ENCODE measurements at places on chromosomes 12 and 14.
A peak's percentile ranks its signal among the peaks of the same experiment; 100 is the strongest.

GRCh38 chr12:96274331-96274730 lies 80.2 kb downstream of the ELK3 start:
- DNase-seq: no peak

DNA sequence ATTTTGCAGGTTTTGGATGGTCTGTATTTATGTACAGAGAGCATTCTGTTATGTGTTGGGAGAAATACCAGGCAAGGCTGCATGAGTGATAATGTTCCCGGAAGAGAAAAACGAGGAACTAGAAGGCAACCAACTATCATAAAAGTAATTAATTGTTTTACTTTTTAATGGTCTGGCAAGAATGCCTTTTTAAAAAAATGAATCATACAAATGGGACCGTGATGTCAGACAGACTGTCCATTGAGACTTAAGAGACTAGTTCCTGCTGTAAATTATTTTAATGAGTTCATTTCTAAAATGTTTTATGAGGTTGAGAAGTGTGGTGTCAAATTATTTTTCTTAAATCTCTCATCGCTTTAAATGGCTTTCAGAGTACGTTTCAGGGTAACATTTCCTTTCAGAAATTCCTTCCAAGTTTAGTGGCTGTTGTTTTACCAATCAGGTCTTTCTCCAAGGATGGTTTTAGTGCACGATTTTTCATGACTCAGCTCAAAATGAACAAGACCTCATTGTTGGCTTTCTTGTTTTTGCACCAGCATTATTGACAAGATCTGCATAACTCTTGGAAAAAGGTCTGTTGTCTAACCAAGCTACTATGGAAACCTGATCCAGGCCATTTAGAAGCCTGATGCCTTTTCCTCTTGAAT lies 86.1 kb upstream of the ARHGAP5 start:
- no peak for DNase-seq

- no peak for DNase-seq
Measured at GRCh38 chr12:108642269-108642870, 8.7 kb upstream of the SELPLG start.

- no peak for DNase-seq
Measured at GRCh38 chr12:47778881-47779280, 5.8 kb downstream of the SLC48A1 start.

DNA sequence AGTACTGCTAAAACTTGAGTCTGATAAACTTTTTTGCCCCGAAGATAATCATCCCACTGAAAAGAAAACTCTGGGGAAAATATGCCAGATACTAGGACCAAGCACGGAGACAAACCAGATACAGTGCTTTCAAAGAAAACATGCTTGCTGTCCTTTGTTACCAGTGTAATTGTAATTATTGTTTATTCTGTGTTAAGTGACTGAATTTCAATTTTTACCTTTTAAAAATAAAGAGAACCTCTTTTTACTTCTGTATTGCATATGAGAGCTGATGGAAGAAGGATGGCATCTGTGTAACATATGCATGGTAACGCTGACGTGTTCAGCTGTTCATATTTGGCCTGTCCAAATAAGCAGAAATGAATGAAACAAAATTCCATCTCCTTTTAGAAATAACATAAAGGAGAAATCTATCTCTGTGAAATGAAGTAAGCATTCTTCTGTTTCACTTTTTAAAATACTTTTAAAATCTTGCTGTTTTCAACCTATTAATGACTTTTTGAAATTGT lies 22.5 kb downstream of the SLC35E3 start:
- no peak for DNase-seq

- no peak for DNase-seq
Measured at GRCh38 chr12:100213016-100213891, 12.6 kb downstream of the ACTR6 start.

GRCh38 chr12:49776413-49776812 lies 35.1 kb downstream of the TMBIM6 start:
- peak; percentile 84 for DNase-seq

GRCh38 chr14:76546426-76547221 lies 170.7 kb downstream of the ESRRB start:
- peak; percentile 48 for DNase-seq

- no peak for DNase-seq
Measured at GRCh38 chr14:99315197-99315596, 43.2 kb upstream of the BCL11B start.

GRCh38 chr12:121804417-121805111 lies 755 bp downstream of the SETD1B start:
- DNase-seq: peak; percentile 78

DNA sequence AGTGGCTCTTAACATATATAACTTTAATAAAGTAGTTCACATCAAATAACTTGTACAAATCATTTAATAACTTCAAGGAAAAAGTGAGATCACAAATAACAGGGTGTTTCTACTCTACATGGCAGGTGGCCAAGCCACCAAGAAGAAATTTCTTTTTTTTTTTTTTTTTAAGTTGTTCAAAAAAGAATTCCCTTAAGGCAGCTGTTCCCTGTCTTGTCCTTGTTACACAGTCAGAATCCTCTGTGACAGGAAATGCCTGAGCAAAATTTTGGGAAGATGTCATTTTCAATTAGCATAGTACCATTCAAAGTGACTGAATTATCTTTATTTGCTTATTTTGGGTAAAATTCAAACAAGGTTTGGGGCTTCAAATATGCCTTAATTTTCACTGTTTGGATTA lies 79.4 kb downstream of the LIN7A start:
- no peak for DNase-seq

- DNase-seq: no peak
Measured at GRCh38 chr14:104863131-104863862, 1.8 kb upstream of the CEP170B start.

DNA sequence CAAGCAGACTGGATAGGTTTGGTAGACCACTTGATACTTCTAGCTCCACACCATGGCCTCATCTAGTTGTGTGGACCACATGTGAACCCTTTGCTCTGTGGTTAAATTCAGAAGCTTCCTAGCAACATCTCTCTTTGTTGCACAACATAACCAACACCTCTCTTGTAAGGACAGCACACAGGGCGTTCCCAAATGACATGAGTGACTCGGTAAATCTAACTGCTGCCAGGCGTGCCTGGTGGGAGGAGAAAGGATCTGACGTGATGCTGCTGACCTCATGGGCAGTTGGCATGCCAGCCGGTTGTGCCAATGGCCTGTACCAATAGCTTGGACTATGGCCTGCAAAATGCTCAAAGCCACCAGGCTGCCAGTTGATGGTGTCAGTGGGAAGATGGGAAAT lies 93.8 kb downstream of the CPSF2 start:
- no peak for DNase-seq

GRCh38 chr12:80411787-80412186 lies 32.2 kb upstream of the PTPRQ start:
- DNase-seq: no peak

- peak; percentile 55 for DNase-seq
Measured at GRCh38 chr14:53953002-53953827, 3.4 kb downstream of the BMP4 start.

GRCh38 chr14:99026471-99026870 lies 245.5 kb downstream of the BCL11B start:
- no peak for DNase-seq

DNA sequence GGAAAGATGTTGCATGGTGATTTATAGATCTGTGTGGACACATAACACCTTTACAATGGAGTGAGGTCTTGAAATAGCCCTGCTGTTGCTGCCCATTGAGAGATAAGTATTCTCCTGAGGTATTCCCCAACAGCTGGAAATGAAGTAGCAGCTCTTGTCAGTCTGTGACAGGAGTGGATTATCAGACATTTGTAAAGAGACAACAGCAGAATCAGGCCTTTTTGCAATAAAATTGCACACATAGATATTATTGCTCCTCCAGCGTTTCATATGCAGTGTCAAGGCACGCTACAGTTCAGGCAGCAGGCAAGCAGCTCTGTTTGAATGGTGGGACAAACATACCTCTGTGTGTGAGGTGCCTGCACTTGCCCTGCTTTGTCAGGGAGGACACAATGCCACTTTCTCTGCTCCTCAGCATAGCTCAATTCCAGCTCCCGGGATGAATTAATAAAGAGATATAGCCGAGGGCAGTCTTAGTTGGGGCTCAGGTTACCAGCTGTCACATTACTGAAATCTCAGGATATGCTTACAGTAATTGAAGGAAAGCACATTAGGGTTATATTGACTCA lies 49.4 kb downstream of the BICD1 start:
- no peak for DNase-seq

DNA sequence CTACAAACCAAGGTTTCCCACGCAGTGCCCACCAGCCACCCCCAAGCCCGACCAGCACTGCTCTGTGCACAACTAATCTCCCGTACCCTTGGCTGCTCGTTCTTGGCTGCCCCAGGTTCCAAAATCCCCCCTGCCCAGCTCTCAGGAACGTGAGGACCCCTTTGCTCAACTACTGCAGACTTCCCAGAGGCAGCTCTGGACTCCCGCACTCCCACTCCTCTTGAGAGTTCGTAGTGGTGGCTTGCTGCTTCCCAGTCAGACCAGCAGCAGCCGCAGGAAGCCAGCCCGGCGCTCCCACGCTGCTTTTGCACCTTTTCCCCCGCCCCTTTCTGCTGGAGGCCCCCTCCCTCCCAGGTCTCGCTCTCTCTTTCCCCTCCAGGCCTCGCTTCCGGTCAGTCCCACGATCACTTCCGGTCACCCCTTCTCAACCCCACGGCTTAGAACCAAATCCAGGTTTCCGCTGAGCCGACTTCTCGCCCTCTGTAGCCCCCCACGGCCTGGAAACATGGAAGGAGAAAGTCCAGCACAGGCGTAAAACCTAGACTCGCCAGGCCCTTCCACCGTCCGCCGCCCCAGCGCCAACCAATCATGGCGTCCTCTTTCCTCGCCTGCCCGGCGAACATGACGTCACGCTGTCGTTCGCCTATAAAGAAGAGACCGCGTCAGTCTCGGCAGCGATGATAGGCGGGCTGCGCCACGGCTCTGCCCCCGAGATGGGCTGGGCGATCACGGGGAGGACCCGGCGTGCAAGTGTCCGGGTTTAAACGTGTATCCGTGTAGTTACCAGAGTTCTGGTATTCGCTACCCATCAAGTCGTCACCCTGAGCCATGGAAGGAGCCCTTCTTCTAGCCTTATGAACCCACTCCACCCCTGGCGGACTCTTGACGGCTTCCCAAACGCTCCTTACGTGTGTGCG lies at the start of gene TFCP2:
TFCP2 (minus strand) TSS at position 621 of the 917 bp plus-strand sequence. CDS start 713 bp downstream, outside the sequence.
- peak; percentile 100 for DNase-seq

DNA sequence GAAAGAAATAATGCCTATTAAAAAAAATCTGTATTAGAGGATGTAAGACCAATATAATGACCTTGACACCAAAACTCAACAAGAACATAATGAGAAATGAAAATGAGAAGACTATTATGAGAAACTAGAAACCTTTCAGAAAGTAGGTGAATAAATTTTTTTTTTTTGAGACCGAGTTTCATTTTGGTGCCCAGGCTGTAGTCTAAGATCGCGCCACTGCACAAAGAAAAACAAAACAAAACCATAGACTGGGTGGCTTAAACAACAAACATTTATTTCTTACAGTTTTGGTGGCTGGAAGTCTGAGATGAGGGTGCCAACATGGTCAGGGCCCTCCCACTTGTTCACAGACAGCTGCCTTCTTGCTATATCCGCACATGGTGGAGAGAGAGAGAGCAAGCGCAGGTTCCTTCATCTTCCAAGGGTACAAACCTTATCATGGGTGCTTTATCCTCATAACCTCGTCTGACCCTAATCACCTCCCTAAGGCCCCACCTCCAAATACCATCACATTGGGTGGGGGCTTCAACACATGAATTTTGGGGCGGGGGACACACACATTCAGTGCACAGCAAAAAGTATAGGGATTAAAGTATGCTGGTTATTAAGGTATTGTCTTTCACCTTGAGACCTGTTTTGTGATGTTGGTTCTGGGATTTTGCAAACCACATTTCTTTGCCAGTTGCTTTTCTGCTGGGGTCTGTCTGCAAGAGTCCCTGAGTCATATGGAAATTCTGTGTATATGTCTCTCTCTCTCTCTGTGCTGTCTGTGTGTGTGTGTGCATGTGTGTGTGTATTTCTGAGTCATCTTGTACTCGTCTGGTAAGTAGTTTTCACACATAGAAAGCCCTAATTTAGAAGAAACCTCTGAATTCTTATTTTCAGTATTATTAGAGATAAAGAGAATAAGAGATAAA lies 26.2 kb downstream of the ZCRB1 start:
- DNase-seq: no peak

DNA sequence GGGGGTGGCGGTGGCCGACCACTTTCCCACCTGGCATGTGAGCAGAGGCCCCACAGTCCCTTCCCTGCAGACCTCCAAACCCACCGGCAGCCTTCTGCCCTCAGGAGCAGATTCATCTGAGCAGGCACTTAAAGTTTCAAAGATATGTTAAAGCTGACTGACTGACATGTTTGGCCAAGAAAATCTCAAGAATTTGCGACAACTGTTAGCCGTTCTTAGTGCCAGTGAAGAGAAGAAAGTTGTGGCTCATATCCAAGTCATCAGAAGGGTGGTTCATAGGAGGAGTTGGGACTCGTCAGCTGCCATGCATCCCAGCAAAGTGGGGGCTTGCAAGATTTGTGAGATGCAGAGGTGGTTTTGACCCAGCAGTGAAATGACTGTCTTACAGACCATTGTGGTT lies 27.2 kb downstream of the ELK3 start:
- DNase-seq: no peak

DNA sequence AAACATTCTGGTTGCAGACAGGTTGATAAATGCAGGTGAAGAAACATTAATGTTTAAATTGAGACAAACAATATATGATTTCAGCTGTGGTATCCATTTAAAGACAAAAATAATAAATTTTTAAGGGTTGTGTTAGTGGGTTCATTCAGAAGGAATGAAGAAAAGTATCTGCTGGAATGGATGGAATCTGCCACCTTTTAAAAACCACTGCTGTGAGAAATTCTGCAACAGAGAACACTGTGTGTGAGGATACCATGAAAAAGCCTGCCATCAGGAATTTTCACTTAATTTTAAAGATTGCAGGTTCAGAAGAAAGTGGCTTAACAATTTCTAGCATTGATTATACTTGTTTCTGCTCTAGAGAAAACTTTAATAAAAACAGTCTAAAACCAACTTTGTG lies 184.6 kb upstream of the SOX5 start:
- DNase-seq: no peak

DNA sequence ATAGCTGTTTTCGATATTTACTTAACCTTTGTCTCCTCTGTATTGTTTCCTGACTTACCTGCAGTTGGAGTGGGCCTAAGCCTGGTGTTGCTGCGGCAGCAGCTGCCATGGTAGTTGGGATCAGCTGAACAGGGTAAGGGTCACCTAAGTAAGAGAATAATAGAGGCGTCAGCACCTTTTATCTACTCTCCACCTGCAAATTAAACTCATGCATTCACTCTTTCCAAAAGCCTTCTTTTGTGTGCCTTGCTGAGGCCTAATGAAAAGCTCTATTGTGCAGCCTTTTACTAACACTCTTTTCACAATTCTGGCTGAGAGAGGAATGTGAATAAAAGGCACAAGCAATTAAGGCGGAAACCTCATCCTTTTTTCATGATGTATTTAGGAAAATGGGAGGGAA lies 308.7 kb downstream of the SOX5 start:
- no peak for DNase-seq

GRCh38 chr12:93530358-93530757 lies 42.1 kb upstream of the SOCS2 start:
- DNase-seq: no peak

GRCh38 chr12:130286741-130287440 lies 50.8 kb upstream of the PIWIL1 start:
- DNase-seq: no peak
